ENCODE measurements at places on chromosomes 5 and 9. TPM values are rescaled to one million over a fixed set of nuclear protein-coding genes. Genes with fewer than 3 reads are reported as not detected.

- no peaks in the 10 kb centered on the region for H3K36me3 ChIP-seq
- no peaks in the 10 kb centered on the region for H3K27me3 ChIP-seq
- H3K27ac ChIP-seq: no peak overlapping the region
These were observed 5.2 kb downstream of the BTNL9 start for GRCh38 chr5:181045316-181045715.

GRCh38 chr5:56247592-56247991 lies 14.5 kb upstream of the ANKRD55 start:
- no peak overlapping the region for H3K4me3 ChIP-seq
- DNase-seq: no peak
- no peaks in the 10 kb centered on the region for H3K27me3 ChIP-seq
- no peak overlapping the region for H3K27ac ChIP-seq
- no peaks in the 10 kb centered on the region for H3K36me3 ChIP-seq

CARTPT gene
- total RNA-seq: 0.63 TPM

CCDC152 gene
- total RNA-seq: 3.7 TPM

DNA sequence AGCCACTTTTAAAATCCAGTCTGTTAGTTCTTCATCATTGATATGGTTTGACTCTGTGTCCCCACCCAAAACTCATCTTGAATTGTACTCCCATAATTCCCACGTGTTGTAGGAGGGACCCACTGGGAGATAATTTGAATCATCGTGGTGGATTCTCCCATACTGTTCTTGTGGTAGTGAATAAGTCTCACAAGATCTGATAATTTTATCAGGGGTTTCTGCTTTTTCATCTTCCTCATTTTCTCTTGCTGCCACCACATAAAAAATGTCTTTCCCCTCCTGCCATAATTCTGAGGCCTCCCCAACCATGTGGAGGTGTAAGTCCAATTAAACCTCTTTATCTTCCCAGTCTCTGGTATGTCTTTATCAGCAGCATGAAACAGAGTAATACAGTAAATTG lies 26.9 kb upstream of the SH3TC2 start:
- no peaks in the 10 kb centered on the region for H3K4me1 ChIP-seq
- no peak for DNase-seq
- H3K4me3 ChIP-seq: no peak overlapping the region

GRCh38 chr5:10202089-10202910 lies 47.4 kb downstream of the ATPSCKMT start:
- H3K27me3 ChIP-seq: no peaks in the 10 kb centered on the region
- no peak overlapping the region for H3K4me3 ChIP-seq
- no peak for DNase-seq

- no peaks in the 10 kb centered on the region for H3K4me1 ChIP-seq
- no peak overlapping the region for H3K4me3 ChIP-seq
- DNase-seq: no peak
- H3K27me3 ChIP-seq: no peaks in the 10 kb centered on the region
- no peak overlapping the region for H3K27ac ChIP-seq
These were observed 27.0 kb upstream of the ZNF354B start for GRCh38 chr5:178832618-178833201.

DNA sequence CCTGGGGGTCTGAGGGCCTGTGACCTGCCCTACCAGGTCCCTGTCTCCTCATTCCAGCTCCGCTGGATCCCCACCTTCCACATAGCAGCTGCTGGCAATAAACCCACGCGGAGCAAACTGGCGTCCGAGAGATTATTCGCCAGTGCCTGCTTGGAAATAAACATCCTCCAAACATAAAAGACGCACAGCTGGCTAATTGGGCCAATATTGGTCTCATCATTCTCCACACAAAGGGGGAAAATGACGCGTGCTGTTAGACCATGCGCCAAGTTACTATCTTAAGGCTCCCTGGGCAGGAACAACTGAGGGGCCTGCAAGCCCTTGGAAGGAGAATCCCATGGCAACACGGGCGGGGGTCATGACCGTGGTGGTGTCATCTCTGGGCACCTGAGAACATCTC lies 73.3 kb upstream of the SARDH start:
- H3K27me3 ChIP-seq: no peaks in the 10 kb centered on the region
- H3K4me1 ChIP-seq: no peaks in the 10 kb centered on the region
- H3K4me3 ChIP-seq: no peak overlapping the region

SLCO6A1 gene
- not detected for total RNA-seq

DNA sequence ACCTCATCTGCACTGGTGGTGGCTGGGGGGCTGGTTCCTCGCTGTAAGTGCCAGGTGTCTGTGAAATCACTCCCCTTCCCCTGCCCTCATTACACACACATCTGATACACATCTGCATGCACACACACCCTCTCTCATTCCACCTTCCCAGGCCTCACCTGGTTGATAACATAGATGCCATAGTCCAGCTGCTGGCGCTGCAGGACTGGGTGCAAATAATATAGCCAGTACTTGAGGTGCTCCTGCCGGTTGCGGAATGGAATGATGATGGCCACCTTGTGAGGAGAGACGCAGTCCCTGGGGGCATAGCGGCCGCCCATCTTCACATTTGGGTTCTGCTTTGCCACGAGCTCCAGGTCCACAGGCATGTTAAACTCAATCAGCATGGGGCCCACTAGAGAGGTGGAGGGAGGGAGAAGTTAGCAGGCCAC lies 32.1 kb downstream of the B4GALT1 start:
- H3K27me3 ChIP-seq: no peaks in the 10 kb centered on the region
- no peak overlapping the region for H3K4me3 ChIP-seq
- no peak overlapping the region for H3K27ac ChIP-seq
- DNase-seq: no peak

DNA sequence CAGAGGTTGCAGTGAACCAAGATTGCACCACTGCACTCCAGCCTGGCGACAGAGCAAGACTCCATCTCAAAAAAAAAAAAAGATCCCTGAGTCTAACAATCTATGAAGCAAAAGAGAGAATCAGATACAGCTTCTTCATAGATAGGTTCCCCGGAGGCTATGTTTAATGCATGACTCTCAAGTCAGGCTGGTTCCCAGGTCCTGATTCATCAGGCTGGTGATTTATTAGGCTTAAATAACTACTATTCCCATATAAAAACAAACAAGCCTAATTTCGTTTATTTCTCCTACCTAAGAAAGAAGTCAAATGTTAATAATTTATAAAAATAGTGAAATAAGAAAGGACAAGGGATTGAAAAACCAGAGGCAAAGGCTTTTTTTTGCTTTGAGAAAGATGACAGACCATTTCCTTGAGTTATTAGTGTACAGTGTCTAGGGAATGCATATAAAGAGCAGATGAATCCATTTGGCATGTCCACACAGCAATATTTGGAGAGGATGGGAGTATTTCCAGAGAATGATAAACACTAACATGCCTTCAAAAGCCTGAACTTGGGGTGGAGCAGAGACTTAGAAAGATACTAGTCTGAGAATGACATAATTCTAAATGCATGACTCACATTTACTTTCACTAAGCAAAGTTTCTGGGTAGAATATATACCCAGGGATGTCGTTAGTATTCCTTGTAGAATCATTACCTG lies 115.3 kb downstream of the NREP start:
- H3K27ac ChIP-seq: no peak overlapping the region
- H3K4me3 ChIP-seq: no peak overlapping the region
- no peaks in the 10 kb centered on the region for H3K36me3 ChIP-seq
- no peaks in the 10 kb centered on the region for H3K27me3 ChIP-seq
- no peak for DNase-seq

GRCh38 chr5:159157552-159157951 lies 51.8 kb downstream of the RNF145 start:
- H3K4me3 ChIP-seq: no peak overlapping the region
- H3K27me3 ChIP-seq: no peaks in the 10 kb centered on the region
- H3K36me3 ChIP-seq: no peaks in the 10 kb centered on the region
- no peak for DNase-seq
- H3K4me1 ChIP-seq: no peaks in the 10 kb centered on the region
- no peak overlapping the region for H3K27ac ChIP-seq

GRCh38 chr9:85040146-85040545 lies 370.6 kb downstream of the NTRK2 start:
- H3K4me3 ChIP-seq: no peak overlapping the region
- DNase-seq: no peak
- no peaks in the 10 kb centered on the region for H3K4me1 ChIP-seq
- no peaks in the 10 kb centered on the region for H3K27me3 ChIP-seq
- no peaks in the 10 kb centered on the region for H3K36me3 ChIP-seq

- no peaks in the 10 kb centered on the region for H3K27me3 ChIP-seq
- H3K36me3 ChIP-seq: no peaks in the 10 kb centered on the region
- H3K4me1 ChIP-seq: peaks cover 5% of the 10 kb centered on the region
- peak overlapping the region; percentile 62 for H3K27ac ChIP-seq
- DNase-seq: no peak
These were observed 545 bp downstream of the HMGCS1 start for GRCh38 chr5:43312699-43313034.

PDE8B gene
- 2.1 TPM for total RNA-seq

GRCh38 chr5:151480384-151481293 lies 33.2 kb downstream of the SLC36A1 start:
- DNase-seq: no peak
- no peaks in the 10 kb centered on the region for H3K36me3 ChIP-seq
- no peak overlapping the region for H3K4me3 ChIP-seq
- no peak overlapping the region for H3K27ac ChIP-seq
- no peaks in the 10 kb centered on the region for H3K4me1 ChIP-seq

- H3K27ac ChIP-seq: no peak within 1 kb of the TSS
- no peak within 1 kb of the TSS for H3K4me3 ChIP-seq
- no peak for DNase-seq
- H3K27me3 ChIP-seq: no peaks in the 10 kb centered on the region
- H3K36me3 ChIP-seq: no peaks in the 10 kb centered on the region
These were observed at the start of gene TAL2 for GRCh38 chr9:105662184-105663104. Gene TAL2, plus strand, starts transcription at chr9:105662457. Its CDS starts 40 bp downstream, at chr9:105662497.

GRCh38 chr5:116923344-116923743 lies 348.7 kb upstream of the SEMA6A start:
- no peak overlapping the region for H3K4me3 ChIP-seq
- H3K27ac ChIP-seq: no peak overlapping the region
- no peaks in the 10 kb centered on the region for H3K4me1 ChIP-seq
- DNase-seq: no peak
- H3K27me3 ChIP-seq: no peaks in the 10 kb centered on the region
- H3K36me3 ChIP-seq: no peaks in the 10 kb centered on the region

KIF4B gene
- total RNA-seq: 0.12 TPM

DNA sequence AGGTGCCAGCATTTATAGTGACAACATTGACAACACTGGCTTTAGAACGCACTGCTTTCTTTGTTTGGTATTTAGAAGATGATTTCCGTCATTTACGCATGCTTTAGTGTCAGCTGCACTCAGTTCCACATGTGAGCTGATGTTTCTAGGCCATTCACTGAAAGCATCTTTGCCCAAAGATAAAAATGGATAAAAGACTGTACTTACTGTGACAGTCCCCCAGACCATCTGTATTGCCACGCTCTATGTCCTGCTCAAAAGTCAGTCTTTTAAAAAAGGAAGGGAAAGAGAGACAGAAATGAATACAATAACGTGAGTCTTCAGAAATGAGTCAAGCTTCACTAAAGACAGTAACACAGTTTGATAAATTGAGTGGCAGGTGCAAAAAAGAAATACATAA lies 99.3 kb downstream of the SEMA6A start:
- no peaks in the 10 kb centered on the region for H3K4me1 ChIP-seq
- H3K27ac ChIP-seq: no peak overlapping the region
- H3K36me3 ChIP-seq: no peaks in the 10 kb centered on the region
- H3K27me3 ChIP-seq: no peaks in the 10 kb centered on the region
- DNase-seq: no peak
- H3K4me3 ChIP-seq: no peak overlapping the region

- peak; percentile 66 for DNase-seq
- H3K27me3 ChIP-seq: no peaks in the 10 kb centered on the region
These were observed 98.8 kb downstream of the LHX2 start for GRCh38 chr9:124110307-124110915.

- H3K36me3 ChIP-seq: no peaks in the 10 kb centered on the region
- DNase-seq: peak; percentile 62
- H3K27ac ChIP-seq: no peak overlapping the region
- peaks cover 3% of the 10 kb centered on the region for H3K4me1 ChIP-seq
These were observed 165.5 kb upstream of the NFIL3 start for GRCh38 chr9:91589101-91589553.

CCDC180 gene
- 5.5 TPM for total RNA-seq

DNA sequence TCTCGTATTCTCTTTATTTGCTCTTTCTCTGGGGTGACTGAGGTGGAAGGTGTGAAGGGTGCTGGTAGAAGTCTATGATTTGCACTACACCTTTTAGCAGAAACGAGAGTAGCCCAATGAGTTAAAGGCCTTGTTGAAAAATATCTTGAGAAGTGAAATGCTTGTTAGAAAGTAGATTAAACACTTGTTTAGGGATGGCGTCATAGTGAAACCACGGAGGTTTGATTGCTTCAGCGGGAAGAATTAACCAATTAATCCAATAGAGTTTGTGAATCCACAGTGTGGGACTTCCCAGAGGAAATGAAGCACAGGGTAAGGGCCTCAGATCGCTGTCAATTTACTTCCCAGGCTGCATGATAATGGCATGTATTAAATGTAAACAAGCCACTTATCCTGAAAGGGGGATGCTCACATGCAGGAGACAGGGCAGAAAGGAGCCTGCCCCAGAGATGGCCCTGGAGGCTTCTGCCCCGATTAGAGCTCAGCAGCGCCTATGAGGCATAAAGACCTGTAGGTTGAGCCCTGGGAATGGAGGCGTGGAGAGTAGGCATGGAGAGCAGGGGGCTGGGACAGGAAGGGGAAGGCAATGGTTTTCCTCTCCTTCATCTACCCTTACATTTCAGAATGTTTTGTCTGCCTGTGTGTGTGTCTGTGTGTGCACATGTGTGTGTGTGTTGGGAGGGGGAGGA lies 1.5 kb downstream of the FAM170A start:
- no peaks in the 10 kb centered on the region for H3K4me1 ChIP-seq
- H3K36me3 ChIP-seq: no peaks in the 10 kb centered on the region
- no peak overlapping the region for H3K27ac ChIP-seq
- no peak for DNase-seq
- H3K27me3 ChIP-seq: no peaks in the 10 kb centered on the region

OXCT1 gene
- 18.7 TPM for total RNA-seq

DNA sequence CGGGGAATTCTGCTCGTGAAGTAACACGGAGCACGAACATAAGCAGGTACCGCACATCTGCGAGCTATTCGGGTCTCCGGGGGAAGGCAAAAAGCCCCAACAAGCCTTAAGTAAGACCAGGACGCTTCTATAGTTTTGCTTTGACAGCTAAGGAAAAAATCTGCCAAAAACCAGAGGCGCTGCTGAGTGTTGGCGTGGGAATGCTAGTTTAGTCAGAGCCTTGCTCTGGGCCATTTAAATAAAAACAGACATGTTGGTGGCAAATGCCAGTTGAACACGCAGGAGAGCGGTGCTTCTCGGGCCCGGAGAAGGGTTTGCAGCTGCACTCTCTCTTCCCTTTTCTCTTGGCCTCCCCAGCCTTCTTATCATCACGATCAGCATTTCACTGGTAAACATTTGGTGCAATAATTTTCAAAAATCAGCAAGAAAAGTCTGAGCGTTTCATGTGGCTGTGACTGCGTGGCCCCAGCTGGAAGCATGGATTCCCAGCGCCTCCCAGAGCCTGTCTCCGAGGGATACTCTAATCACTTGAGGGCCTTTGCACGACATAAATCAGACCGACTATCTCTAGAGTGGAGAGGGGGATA lies 6.4 kb upstream of the NOTCH1 start:
- H3K4me1 ChIP-seq: peaks cover 10% of the 10 kb centered on the region
- no peak for DNase-seq
- no peak overlapping the region for H3K4me3 ChIP-seq
- no peak overlapping the region for H3K27ac ChIP-seq
- H3K27me3 ChIP-seq: no peaks in the 10 kb centered on the region
